ENCODE measurements at places on chromosomes 1 and 21.
A peak's percentile ranks its signal among the peaks of the same experiment; 100 is the strongest.

DNA sequence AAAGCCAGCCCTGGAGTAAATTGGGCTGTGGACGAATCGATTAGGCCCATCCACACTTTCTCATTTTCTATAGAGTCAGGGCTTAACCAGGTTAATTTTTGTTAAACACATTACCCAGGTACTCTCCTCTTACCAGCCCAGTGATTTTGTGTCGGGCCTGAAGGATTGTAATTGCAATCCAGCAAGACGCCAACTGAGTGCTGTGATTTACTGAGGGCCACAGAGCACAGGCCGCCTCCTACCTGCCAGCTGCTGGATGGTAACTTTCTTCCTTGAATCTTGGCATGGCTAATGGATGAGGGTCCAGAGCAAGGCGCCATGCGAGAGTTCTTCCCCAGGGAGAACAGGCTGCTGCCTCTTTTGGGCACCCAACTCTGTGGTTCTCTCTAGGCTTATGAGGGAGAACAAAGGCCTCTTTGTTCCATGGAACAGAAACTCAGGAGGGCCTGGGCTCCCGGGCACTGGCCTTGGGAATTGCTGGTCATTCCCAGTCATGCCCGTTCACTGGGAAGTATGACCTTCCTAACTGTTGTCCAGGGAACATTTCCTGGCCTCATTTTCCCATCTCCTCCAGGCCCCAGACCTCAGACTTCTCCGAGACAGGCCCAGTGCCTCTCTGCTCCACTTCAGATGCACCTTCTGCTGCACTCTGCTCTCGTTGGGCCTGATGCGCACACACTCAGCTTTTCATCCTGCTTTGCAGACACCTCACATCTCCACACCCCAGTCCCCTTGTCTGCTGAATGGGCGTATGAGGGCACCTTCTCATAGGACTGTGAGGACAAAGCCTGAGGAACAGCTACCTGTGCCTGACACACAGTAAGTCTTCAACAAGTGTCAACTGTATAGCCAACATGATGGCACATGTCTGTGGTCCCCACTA is 57.3 kb downstream of the SYF2 start:
- no peak for DNase-seq

DNA sequence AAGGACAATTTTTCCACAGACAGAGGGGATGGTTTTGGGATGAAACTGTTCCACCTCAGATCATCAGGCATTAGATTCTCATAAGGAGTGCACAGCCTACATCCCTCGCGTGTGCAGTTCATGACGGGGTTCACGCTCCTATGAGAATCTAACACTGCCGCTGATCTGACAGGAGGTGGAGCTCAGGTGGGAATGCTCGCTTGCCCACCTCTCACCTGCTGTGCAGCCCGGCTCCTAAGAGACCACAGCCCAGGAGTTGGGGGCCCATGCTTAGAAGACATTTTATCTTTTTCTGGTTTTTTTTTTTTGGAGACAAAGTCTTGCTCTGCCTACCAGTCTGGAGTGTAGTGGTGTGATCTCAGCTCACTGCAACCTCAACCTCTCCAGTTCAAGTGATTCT is 16.0 kb downstream of the GNB1 start:
- no peak for DNase-seq

DNA sequence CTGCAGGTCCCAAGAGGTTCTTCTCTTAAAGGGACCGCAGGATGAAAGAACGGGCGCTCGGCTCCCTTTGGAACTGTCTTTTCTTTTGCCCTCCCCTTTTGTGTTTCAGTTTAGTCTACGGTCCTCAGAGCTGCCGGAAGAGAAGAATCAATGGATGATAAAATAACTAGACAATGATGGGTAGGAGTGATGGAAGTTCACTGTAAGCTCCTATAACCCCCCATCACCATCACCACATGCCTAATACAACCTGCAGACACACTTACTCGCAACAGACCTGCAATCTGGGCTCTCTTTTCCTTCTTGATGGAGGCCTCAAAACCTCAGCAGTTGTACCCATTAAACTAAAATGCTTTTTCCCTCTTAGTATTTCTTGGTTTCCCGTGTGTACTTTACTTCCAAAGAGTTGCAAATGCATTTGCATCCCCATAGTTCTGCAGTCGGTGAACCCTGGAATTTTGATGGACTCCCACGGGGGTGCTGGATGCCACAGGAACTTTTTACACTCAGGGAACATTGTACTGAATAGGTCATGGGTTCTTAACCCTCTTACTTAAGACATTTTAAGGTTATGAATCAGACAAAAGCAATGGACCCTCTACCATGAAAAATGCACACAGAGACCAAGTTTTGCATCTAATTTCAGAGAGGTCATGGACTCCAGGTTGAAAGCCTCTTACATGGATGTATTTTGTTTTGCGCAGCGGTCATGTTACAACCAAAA is 633 bp upstream of the RFX5 start:
- no peak for DNase-seq

DNA sequence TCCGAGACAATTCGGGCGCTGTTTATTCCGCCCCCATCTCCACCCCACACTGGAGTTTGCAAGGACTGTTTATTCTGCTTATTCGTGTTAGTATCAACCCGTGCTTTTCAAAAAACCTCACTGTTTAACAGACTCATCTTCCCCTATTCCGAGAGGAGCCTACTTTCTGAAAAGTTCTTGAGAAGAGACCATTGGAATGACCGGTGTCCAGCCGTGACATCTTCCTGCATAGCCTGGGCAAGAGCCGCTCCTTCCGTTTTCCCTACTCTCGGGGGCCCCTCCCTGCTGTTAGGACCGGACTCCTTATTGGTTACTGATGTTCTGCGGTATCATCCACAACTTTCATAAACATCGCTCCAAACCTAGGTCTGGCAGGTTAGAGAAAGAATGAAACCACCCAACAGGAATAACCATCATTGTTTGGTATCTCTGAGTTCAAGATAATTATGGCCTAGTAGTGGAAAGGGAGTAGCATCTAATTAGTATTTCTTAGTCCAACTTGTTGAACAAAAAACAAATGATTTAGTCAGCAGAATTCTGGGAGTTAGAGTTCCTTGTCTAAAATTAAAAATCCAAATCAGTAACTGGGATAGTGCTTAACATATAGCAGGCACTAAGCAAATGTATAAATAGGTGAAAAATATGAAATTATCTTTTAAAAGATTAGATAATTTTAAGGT is 837 bp downstream of the STXBP3 start:
- peak; percentile 57 for DNase-seq

DNA sequence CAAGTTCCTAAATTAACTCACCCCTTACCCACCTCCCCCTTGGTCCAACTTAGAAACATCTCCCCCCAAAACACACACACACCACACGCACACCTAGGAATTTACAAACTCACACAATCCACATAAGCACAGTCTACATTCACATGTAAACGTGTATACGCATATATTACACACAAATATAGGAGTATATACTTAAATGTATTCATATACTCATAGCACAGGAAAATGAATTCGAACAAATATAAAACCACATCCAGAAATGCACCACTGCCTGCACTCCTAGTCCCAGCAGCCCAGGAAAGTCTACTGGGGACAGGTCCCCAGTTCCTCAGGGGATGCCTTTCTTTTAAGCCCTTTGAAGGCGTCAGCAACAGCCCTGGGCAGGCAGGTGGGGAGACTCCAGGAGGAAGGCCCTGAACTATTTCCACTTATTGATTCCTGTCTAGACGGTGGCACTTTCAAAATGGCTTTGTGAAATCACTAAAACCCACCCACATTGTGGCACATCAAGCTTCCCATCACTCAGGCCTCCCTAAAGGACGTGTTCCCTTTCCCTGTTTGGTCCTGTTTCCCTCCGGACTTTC is 3.1 kb upstream of the DMBX1 start:
- DNase-seq: no peak

GRCh38 chr1:34905098-34905459 is 24.4 kb downstream of the DLGAP3 start:
- no peak for DNase-seq

DNA sequence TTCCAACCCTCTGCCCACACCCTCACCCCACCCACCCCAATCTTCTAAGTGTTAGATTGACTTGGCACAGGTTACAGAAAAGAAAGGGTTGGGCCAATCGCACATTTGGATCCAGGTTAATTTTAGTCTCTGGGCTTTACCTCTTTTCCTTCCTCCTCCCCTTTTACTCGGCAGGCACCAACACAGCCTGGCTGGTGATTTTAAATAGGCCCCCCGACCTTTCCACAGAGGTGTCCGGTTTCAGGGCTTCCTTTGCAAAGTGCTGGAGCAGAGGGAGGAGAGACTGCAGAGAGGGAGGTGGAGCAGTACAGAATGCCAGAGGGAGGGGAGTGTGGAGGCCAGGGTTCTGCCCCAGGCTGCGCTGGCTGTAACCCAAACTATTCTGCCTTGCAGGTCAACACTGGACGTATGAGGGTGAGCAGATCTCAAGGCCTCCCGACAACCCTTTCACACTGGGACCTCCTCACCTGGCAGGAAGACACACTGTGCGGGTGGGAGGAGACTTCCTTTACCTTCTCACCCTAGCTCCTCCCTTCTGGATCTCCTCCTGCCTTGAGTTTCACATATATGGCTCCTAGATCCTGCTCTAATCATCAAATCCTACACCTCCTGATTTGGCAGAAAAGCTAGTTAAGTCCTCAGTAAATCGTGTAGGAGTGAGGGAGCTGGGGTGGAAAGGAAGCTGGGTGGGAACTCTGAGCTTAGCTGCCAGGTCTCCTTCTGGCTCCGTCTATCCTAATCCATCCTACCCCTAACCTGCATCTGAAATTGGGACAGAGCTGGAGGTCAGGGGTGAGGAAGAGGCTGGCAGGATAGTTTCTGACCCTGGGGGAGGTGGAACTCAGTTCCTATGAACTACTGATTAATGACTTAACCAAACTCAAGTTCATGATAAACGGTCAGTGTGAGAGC is 2.4 kb downstream of the CA14 start:
- no peak for DNase-seq

GRCh38 chr1:110211496-110212168 is 1.5 kb downstream of the KCNC4 start:
- DNase-seq: no peak

All from pulmonary artery endothelial cell (primary cell).